ENCODE measurements at places on chromosomes 12 and 14. TPM values are rescaled to one million over a fixed set of nuclear protein-coding genes. Genes with fewer than 3 reads are reported as not detected.
A peak's percentile ranks its signal among the peaks of the same experiment; 100 is the strongest.

DNA sequence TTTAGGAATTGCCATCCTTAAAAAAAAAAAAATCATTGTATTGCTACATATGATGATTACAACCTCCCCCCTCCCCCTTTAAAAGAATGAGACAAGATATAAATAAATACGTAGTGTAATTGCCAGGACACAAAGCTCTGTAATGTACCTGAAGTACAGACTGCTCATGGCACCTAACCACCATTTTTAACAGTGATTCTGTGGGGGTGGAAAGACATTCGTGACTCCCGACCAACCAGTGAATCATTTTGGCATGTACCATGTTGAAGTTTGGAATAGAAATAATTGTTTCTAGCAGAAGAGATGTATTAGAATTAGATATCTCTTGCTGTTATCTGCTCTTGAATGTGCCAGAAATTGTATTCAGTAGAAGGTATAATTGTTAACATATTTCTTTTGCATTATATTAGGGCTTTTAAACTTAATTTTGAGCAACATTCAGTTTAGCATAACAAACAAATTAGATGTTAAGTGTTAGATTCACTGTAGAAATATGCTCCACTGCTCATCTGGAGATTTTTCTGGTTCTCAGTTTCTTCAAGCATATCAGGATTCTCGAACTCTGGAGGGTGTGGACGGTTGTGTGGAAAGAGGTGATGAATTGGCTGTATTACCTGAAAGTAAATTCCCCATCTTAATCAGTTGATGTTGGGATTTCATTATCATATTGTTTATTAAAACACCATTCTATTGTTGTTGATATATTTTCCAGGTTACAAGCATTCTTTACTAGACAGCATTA, 31.1 kb downstream of the FRS2 start:
- DNase-seq = no peak

DNA sequence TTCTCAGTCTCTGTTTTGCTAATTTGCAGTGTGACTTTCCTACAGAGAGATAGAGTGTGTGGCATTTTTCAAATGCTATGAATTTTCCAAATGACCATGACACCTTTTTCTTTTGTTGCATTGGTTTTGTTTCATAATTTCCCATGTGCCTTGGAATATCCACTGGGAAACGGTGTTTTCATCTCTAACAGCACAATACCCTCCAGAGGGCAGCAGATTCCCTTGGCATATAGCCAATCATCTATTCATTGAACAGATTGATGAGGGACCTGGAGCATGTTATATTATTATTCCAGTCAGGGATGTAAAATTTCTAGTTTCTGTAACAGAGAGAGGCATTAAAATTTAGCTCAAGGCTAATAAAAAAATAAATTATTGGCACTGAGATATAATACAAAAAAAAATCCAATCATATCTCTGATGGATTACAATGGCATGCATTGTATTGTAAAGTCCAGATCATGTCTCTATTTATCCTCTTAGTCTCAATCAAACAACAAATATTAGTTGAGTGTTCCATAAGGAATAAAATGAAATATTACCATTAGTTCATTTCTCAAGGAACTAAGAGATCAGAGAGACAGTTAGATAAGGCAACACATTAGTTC, 29.6 kb upstream of the NTN4 start:
- no peak for DNase-seq

GPR84 gene
- total RNA-seq = 0.34 TPM

KCNJ8 gene
- 10.5 TPM for total RNA-seq

TBX3 gene
- total RNA-seq = 251 TPM

DNA sequence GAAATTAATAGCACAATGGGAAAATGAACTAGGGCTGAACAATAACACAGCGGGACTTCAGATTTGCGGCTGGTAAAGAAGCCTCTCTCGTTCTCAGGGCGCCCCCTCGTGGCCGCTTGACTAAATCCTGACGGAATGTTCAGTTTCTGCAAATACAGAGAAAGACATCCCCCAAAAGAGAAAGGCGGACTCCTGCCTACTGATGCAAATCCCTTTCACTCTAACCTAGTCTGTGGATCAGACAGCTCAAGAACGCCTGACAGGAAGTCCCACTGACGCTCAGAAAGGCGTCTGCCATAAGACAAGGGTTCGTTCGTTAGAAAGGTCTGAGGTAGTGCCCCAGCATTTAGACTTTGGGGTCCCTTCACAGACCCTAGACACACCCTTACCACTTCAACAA, 2.5 kb downstream of the NUAK1 start:
- peak; percentile 90 for DNase-seq

Measured in ureter (tissue), 1 donor.